CD8-positive, alpha-beta memory T cell (primary cell): ENCODE measurements at places on chromosomes 3 and 15. TPM values are rescaled to one million over a fixed set of nuclear protein-coding genes. Genes with fewer than 3 reads are reported as not detected.

The RASSF1 gene
- total RNA-seq, result 71.9 TPM

The FAM3D gene
- not detected for total RNA-seq

- DNase-seq, result no peak
Measured at GRCh38 chr3:29475305-29475840, 194.5 kb downstream of the RBMS3 start.

GRCh38 chr3:139808201-139808600 lies 126.8 kb upstream of the CLSTN2 start:
- no peak for DNase-seq

The GPR62 gene
- not detected for total RNA-seq

The HTR3E gene
- not detected for total RNA-seq

DNA sequence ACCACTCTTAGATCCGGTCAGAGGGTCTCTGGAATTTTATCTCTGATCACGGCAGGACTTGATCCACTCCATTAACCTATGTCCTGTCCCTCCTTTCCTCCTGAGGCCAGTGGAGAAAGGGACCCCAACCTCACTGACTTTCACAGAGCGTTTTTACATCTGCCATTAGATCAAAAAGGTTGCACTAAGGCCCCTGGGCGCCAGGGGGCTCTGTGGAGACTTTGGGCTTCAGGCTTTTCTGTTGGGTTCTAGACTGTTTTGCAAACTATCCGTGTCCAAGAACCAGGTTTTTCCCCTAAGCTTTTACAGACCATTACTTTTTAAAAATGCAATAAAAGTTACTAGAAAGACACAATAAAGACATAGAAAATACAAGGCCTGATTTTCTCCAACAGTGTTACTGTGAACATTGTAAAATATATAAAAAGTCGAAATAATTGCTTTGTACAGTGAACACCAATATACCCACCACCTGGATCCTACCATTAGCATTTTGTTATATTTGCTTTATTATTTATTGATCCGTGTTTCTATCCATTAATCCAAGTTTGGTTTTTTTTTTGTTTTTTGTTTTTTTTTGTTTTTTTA lies 159.7 kb downstream of the POLR2M start:
- DNase-seq, result no peak

DNA sequence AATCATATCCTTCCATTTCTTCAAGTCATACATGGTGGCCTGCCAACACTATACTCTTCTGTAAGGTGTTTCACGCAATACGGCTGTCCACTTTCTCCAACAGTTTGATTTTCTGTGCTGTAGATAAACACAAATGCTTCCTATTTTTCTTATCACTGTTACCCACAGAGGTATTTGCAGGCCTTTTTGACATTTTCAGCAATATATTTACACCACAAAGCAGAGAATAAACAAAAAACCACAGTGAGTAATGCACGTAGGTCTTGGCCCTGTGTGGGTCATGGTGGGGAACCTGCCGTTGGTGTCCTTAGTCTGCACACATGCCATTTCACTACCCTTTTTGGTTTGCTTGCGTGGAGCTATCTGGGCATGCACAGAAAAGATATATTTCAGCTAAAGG lies 59.5 kb downstream of the LRRC28 start:
- DNase-seq, result no peak

DNA sequence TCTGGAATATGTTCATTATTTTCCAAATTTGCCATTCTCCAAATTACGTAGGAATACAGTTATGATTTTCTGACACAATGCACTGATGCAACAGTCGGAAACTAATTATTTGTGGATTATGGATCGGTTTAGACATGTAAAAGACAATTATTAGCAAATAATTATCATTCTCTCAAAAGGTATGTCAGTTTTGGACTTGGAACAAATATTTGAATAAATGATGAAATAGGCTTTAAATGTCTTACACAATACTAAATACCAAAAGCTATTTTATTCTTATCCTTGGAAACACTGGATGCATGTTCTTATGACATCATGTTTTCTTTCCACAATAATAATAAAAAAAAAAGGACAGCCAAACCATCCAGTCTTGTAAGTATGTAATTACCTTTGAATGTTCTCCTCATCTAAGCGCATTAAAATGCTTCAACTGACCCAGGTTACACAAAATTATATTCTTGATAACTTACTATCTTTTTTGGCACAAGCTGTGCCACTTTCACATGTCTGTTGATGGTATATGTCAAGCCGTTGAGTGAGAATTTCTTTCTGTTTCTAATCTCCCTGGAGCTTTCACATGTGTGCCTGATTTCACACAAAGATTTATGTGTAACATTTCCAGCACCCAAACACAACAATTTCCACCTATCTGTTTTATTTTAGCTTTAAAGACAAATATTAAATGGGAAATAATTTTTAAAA lies 238.5 kb upstream of the ZNF385D start:
- DNase-seq, result no peak

GRCh38 chr3:159922861-159923312 lies 65.7 kb upstream of the IL12A start:
- DNase-seq, result no peak

DNA sequence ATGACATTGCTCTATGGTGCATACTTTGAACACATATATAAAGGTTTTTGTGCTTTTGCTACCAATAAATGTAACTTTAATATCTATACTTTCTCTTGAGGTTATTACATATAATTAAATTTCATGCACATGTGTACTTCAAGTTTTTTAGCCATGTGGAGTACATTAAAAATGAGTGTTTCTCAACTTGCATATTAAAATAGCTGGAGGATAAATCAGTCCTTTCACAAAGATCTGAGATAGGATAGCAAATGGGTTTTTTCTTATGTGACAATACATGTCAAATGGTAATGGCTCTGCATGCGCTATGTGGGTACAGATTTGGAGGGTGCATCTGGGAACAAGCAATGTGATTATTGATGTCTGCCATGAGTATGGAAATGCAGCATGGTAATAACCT lies 48.7 kb upstream of the COL6A6 start:
- no peak for DNase-seq

The OSTN gene
- total RNA-seq, result not detected

The C3orf52 gene
- 3.4 TPM for total RNA-seq

The IL20RB gene
- total RNA-seq, result 0.71 TPM

DNA sequence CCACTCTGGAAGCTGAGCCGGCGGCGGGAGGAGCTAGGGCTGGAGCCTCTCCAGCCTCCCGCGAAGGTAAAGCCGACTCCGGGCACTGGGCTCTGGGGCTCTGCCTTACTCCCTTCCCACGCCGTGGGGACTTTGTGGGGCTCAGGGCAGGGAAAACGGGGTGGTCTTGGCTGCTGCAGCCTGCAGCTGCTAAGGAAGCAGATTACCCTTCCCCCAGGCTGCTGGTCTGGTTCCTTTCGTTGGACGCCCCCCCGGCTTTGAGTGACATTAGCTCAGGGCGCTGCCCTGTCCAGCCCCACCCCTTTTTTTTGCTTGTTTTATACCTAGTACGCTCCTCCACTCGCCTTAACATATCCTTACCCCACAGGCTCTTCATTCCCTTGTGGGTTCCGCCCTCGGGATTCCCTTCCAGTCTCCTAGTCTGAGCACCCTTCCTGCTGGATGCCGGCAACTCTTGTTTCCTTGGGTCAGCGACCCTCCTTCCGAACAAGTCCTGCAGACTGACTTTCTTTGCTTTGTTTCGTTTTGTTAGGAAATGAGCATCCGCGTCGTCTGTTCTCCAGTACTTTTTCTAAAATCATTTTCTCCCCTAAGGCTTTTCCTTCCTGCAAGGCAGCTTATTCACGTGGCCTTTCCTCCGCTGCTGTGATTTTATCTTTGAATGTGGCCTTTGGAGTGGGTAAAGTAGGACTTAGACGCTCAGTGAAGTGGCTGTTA lies 551 bp downstream of the DNAJC13 start:
- DNase-seq, result peak; percentile 38

The ZNF660 gene
- 0.53 TPM for total RNA-seq

The CLDN16 gene
- not detected for total RNA-seq

The CHRM5 gene
- not detected for total RNA-seq

DNA sequence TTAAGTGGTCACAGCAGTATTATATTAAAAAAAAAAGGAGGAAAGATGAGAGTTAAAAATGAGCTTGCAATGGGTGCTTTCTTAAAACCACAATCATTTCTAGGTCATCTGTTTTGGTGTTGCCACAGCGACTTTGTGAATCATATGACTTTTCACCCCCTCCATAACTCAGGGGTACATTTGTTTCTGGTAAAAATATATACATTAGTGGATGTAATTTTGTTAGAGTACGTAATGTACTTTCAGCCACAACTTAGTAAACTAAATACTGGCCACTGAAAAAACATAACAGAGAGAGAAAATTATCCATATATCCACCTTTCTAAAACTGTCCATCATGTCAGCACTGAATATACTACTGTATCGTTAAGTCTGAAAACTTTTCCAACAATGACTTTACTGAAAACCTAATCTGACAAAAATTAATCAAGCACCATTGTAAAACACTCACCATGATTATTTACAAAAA lies 3.4 kb downstream of the ANKRD28 start:
- DNase-seq, result peak; percentile 47

- DNase-seq, result no peak
Measured at GRCh38 chr3:52524258-52524751, 9.4 kb downstream of the NT5DC2 start.
